ENCODE measurements at places on chromosomes 1 and 21.

DNA sequence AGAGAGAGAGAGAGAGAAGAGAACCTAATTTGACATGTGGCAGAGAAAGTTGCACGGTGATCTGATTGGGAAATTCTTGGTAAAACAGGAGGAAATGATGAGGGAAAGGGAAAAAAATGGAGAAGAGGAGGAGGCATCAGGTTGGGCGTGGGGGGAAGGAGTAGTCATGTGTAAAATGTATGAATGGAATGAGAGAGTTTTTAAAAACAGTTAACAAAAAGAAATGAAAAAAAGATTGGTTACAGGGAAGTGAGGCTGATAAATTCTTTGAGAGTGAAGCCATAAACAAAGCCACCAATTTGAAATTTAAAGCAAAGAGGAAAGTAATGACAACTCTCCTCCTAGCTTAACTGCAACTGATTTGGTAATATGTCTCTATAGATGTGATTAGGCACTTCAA lies 409.2 kb downstream of the USH2A start:
- no peak for DNase-seq

GRCh38 chr1:42847721-42848460 lies 1.5 kb downstream of the ZNF691 start:
- DNase-seq, result no peak

GRCh38 chr1:232319072-232319471 lies 310.9 kb downstream of the SIPA1L2 start:
- no peak for DNase-seq

DNA sequence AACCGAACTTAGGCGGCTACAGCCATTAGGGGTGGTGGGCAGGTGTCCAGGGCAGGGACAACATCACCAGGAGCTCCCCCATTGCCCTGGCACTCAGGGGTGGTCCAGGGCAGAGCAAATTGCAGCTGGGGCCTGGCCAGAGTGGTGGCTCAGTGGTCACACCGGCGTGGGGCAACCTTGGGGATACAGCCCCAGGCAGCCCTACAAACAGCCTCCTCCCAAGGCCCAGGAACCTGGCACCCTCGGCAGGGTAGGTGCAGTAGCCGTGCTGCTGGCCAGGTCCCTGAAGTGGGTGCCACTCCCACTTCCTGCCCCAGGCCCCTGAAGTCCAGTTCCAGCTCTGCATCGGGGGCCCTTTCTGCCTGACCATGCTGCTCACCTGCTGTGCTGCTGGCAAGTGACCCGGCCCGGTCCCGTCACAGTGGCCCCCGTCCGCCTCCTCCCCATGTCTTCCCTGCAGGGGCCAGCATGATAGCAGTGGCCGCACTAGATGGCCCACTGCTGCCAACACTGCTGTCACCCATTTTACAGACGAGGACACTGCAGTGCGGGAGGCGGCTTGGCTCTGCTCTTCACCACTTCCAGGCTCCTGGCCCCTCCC lies 712.8 kb downstream of the MATN1 start:
- DNase-seq, result no peak

GRCh38 chr21:43869486-43870325 lies 4.7 kb downstream of the AGPAT3 start:
- DNase-seq, result no peak

GRCh38 chr1:182794676-182795201 lies 5.2 kb downstream of the NPL start:
- no peak for DNase-seq

DNA sequence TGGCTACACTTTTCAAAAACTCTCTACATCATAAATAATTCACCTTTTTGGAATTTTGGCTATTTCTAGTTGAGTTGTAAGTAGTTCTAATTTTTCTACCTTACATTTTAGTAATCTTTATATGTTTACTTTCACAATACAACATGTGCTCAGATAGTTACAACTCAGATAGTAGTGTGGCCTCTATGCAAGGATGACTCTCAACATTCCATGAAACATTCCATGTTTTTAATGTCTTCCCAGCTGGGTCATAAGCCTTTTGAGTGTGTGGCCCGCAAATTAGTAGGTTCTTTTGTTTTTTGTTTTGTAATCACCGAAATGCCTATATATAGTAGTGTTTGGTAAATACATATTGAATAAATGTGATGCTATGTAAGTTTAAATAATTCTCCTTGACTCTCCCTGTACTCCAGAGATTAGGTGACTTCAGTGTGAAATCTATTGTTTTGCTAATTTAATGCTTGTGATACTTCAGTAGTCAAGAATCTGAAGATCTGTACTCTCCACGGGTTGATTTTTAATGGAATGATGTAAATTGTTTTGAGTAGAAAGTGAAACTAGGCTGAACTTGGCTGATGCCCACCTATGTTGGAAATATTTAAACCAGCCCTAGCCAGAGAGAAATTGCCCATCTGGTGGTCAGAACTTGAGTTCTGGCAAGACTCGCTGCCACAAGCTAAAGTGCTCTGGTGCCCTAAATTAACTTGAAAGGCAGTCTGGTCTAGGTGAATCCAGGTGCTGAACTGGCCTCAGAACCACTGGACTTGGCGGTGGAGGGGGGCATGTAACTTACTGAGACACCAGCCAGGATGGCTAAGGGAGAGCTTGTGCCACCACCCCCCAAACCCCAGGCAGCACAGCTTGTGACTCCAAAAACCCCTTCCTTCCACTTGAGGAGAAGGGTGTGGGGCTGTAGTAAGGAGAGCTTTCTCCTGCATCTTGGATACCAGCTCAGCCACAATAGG lies 165.6 kb downstream of the USP25 start:
- no peak for DNase-seq

DNA sequence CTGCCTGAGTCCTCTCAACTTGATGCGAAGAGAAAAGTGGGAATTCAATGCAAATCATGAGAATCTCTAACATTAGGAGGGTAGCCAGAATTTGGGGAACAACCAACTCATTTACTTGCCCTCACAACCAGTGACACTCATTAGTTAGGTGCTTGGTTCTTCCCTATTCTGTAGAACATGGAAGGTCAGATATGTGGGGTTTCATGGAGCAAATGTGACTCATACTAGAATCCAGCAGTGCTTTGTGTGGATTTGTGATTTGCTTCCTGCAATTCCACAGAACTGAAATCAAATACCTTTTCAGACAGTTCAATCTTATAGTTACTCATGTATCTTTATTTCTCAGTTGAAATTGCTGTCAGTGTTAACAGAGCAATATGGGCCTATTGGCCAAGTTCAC lies 6.9 kb upstream of the ETV3 start:
- DNase-seq, result no peak

DNA sequence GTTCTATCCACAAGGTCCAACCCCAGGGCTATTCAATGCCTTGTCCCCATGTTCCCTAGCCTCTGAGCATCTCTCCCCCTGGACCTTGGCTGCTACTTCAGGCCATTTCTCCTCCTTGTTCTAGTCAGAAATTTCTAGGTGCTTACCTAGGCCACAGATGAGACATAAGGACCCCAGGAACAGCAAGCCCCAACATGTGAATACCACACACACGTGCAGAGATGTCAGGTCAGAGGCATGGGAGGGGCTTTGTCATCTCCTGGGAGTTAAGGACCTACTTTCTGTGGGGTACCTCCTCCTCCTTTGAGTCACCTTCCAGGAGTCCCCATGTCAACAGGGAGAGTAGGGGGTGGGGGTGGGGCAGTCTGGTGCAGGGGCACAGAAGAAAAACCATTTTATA lies 7.1 kb upstream of the RGS16 start:
- DNase-seq, result no peak

DNA sequence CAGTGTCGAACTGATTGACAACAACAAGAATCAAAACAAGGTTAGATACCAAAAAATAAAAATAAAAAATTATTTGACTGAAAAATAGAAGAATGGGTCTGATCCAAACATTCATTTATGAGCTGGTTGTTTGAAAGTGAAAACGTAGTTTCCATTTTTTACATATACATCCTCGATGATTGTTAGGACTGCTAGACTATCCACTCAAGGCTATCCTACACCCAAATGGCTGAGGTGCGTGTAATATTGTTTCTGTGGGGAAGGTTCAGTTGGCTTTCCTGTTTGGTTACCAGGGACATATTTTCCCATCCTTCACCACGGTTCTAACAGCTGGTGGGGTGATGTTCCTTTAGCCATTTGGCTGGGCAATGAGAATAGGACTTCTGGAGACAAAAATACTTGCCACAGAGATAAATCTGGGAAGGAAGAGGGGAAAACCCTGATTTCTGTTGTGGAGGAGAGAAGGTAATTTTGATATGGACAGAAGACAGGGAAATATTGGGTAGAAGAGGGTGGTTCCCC lies 66.3 kb downstream of the MAP3K7CL start:
- DNase-seq, result no peak

DNA sequence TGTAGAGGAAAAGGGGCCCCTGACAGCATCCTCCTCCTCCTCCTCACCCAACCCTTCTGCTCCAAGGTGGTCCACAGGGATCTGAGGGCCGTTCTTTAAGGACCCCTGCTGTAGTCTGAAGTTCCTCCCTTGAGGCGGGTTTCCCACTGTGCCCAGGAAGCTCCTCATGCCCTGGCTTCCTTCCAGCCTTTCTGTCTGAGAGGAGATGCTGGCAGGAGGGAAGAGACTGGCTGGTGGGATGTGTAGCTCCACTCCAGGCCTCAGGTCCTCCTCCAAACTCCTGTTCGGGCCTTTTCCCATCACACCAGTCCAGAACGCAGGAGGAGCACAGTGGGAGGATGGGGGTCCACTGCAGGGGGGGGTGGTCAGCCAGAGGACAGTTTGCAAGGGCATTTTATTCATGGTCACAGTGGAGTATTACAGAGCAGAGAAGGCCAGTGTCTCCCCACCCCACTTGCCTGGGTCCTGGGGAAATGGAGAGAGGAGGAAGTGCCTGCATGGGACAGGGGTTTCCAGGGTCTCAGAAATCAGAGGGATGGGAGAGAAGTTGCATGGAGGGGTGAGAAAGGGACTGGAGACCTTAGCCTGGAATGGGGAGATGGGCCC lies 7.8 kb downstream of the ETV3L start:
- no peak for DNase-seq

GRCh38 chr1:15088281-15088971 lies 65.1 kb upstream of the TMEM51 start:
- no peak for DNase-seq

- no peak for DNase-seq
These were observed 89.8 kb downstream of the DHRS3 start for GRCh38 chr1:12528021-12528852.

DNA sequence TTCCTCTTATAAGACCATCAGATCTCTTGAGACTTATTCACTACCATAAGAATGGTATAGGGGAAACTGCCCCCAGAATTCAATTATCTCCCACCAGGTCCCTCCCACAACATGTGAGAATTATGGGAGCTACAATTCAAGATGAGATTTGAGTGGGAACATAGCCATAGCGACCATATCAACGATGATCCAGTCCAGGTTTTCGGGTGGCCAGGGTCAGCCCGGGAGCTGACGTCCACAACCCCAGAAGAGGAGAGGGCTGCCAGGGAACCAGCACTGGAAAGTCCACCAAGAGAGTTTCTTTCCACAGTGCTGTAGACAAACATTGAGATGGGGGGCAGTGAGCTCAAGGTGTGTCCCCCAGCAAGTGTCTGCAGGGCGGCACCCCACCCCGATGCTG lies 88.4 kb downstream of the VWA5B1 start:
- no peak for DNase-seq

- DNase-seq, result no peak
These were observed 7.7 kb downstream of the WNT9A start for GRCh38 chr1:227939791-227940771.

- DNase-seq, result peak; percentile 41
These were observed 79.9 kb downstream of the MORN1 start for GRCh38 chr1:2311184-2312032.

DNA sequence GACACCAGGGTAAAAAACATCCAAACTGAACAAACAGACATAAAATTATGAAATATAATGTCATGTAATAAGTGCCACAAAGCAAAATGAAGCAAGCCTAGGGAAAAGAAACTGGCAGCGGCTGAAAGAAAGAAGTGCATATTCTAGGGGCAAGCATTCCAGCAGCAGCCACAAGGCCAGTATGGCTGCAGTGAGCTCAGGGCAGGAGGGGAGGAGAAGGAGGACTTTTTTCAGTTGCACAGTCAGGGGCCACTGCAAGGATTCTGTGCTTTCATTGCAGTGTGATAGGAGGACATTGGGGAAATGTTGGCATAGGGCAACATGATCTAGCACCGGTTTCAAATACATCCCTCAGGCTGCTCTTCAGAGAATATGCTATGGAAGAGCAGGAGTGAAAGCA lies 263.8 kb downstream of the NEGR1 start:
- DNase-seq, result no peak

- no peak for DNase-seq
These were observed 46.1 kb downstream of the FGGY start for GRCh38 chr1:59342801-59343575.
